ENCODE measurements at places on chromosomes 12 and 14. TPM values are rescaled to one million over a fixed set of nuclear protein-coding genes. Genes with fewer than 3 reads are reported as not detected.

Gene KCNK10
- not detected for total RNA-seq

Gene PRPH
- total RNA-seq, result 0.50 TPM

Gene HSP90B1
- 381 TPM for total RNA-seq

Gene TDRD9
- 0.50 TPM for total RNA-seq

Gene DPF3
- total RNA-seq, result 13.7 TPM

Gene NKX2-1
- total RNA-seq, result not detected

Gene TEX52
- total RNA-seq, result not detected

Gene TAS2R7
- total RNA-seq, result not detected

Measured in fibroblast of lung (primary cell).